Putamen (tissue), 1 donor: ENCODE measurements at places on chromosomes 16 and 17.

- no peak for DNase-seq
Measured at GRCh38 chr17:50217591-50217990, 16.2 kb upstream of the COL1A1 start.

DNA sequence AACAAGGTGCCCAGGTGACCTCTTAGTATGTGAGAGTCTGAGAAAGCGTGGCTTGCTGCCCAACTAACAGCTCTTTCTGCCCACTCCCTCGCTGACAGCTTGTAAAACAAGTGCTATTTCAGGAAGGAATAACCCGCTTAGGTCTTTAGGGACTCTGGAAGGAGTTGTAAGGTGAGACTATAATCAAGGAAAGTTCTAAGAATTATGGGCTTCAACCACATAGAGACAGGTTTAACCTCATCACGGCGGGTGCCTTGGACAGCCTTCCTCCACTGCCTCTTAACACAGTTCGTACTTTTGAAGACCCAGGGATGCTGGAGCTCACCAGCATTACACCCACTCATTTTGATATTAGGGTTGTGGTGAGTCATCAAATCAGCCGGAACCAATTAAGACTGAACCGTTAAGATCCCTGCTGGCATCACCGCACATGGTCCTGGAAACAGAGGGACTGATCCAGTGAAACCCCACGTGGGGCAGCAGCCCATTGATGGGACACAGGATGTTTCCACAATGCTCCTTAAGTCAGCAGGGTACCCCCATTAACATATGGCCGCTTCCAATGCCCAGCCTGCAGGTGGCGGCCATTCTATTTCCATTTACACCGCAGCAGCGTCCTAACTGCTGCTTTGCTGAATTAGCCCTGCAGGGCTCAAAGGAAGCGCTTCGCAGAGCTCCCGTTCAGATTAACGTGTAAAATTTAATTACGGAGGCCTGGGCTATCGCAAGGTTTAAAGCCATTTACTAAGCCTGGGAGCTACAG is 176.6 kb upstream of the SDK2 start:
- no peak for DNase-seq

DNA sequence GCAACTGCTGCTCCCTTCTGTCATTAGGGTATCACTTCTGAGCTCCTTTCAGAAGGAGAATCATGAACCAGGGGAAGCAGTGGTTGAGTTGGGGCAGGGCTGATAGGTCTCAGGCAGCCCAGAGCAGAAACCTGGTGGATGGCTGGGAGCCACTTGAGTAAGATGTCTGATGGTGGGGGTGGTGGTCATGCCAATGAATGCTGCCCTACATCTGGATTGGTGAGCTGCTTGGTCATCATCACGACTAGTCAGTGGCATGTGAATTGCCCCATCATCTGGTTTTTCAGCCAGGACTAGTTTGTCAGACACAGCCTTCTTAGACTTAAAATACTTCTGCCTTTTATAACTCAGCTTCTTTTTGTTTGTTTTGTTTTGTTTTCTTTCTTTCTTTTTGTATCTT is 2.6 kb downstream of the GID4 start:
- DNase-seq, result no peak

GRCh38 chr16:17970816-17971331 is 365.7 kb downstream of the NPIPA8 start:
- DNase-seq, result no peak

GRCh38 chr17:61294286-61294685 is 105.4 kb upstream of the TBX2 start:
- DNase-seq, result no peak

- DNase-seq, result no peak
Measured at GRCh38 chr17:58224315-58224714, 5.3 kb upstream of the MKS1 start.

- DNase-seq, result no peak
Measured at GRCh38 chr16:84737192-84738011, 37.6 kb downstream of the USP10 start.

- no peak for DNase-seq
Measured at GRCh38 chr17:58991718-58992331, 114.9 kb downstream of the TRIM37 start.

DNA sequence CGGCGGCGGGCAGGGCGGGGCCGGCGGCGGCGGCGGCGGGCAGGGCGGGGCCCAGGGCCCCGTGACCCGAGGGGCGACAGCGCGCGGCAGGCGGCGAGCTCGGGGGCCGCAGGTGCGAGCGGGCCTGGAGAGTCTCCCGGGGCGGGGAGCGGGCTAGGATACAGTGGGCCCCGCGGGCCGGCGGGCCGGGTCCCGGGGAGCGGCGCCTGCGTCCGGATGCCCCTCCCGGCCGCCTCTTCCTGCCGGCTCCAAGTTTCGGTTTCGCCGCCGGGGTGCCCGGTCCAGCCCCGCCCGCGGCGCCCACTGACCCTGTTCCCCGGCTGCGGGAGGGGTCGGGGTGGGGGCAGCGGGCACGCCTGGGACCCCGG is at the start of gene RNF213:
Gene RNF213, plus strand, starts transcription at position 62 of the 368 bp plus-strand sequence. CDS start 2,830 bp downstream, outside the sequence.
- no peak for DNase-seq

GRCh38 chr16:48591976-48592375 is 18.0 kb downstream of the N4BP1 start:
- no peak for DNase-seq

- no peak for DNase-seq
Measured at GRCh38 chr16:67151431-67152097, 766 bp upstream of the B3GNT9 start.
